ENCODE measurements at places on chromosomes 5 and 9.
A peak's percentile ranks its signal among the peaks of the same experiment; 100 is the strongest.

GRCh38 chr9:110975278-110975677 is 63.0 kb downstream of the LPAR1 start:
- DNase-seq: no peak

DNA sequence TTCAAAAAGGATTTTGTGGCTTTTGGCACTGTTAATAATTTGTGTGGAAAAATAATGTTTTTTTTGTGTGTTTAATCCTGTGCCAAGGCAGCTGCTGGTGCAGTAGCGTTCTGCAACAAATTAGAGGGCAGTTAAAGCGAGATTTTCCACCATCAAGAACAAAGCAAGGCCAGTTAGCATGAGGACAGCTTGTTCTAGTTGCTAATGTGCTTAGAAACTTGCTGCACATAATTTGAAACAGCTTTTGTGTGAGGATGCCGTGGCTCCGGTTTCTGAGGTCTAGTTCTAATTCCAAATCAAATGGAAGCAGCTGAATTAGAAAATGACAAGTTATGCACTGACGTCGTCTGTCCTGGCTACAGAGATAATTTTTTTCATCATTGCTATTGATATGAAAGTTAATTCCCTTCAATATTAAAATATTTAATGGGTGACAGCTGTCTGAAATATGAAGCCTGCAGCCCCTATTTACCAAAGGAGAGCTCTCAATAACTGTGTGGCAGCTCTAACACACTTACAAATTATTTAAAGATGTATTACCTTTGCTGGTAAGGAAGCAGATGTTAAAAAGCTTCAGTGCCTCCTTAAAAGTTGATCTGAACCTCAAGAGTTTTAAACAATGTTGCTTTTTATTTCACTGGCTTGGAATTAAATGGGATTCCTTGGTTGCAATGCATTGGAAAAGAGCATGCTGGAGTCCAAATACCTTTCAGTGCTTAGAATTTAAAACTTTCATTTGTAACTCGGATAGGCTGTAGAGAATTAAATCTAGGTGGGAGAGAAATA is 128.6 kb downstream of the SPATA31D1 start:
- no peak for DNase-seq

- DNase-seq: no peak
Measured at GRCh38 chr5:74938250-74938933, 72.2 kb upstream of the FAM169A start.

- DNase-seq: no peak
Measured at GRCh38 chr5:143447983-143448382, 44.5 kb upstream of the NR3C1 start.

- DNase-seq: no peak
Measured at GRCh38 chr5:107401470-107402122, 269.1 kb downstream of the EFNA5 start.

DNA sequence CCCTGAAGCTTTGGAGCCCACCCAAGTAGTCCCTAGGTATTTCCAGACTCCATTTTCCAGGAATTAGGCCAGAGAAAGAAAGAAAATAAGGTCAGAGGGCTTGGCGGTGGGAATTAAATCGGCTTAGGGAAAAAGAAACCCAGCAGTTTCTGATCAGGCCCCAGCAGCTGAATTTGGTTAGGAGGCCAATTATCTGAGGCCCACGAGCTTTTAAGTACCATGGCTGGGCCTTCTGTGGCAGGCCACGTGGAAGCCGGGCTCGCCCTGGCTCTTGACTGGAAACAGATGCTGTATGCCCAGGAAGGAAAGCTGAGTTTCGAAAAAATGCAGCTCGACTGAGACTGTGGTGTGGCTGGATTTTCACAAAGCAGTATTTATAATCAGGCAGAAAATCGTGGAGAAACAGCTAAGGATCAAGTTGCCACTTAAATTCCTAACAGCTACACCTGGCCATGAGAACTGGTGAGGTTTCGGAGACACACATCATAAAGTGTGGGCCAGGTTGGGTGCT is 75.1 kb upstream of the PANK3 start:
- no peak for DNase-seq

DNA sequence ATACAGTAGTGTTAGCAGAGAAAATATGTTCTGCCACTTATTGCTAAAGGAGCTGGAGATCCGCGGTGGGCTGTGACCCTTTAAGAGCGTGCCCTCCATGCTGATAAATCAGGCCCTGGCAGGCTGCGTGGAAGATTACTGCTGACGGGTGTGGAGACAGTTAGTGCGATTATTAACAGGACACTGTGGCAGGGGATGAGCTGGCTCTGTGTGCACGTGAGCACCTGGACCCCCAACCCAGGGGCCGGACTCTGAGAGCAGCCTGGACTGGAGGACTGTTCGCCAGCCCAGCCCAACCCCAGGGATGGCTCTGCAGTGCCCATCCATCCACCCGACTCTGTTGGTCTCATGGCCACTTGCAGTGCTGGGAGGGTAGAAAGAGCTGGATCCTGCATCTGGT is 162.0 kb downstream of the MELK start:
- DNase-seq: no peak

DNA sequence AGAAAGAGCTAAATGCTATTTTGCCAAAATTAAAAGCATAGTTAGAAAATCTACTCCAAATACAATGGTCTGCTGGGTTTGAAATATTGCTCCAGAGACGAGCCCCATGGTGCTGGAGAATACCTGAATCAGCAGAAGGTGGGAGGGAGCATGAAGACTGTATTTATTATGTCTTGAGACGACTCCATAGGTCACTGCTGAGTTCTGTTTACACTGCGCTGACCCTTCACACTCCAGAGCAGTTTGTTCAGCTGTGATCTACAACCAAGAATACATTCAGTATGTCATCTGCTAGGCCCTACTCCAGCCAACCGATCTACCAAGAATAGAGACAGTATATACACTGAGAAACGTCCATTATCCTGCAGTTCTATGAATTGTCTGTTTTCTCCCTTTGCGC is 150.5 kb downstream of the TLE1 start:
- no peak for DNase-seq

DNA sequence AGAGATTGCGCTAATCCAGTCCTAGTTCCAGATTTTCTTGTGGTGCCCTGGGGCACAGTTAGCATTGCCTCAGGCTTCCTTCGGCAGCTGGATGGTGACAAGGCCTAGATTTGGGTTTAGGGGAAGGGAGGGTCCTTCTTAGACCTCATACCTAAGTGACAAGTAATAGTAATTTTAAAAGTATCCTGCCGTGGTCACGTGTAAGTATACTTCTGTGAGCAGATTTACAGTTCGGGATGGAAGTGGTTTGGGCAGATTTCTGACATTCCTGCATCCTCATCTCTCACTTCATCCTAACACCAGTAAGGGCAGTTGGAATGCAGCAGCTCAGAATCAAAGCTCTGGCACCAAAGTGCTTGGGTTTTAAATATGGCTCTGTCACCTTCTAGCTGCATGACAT is 71.6 kb downstream of the LRRC70 start:
- DNase-seq: no peak

GRCh38 chr9:131868766-131869165 is 128.9 kb upstream of the RAPGEF1 start:
- DNase-seq: no peak

GRCh38 chr5:119078071-119078846 is 7.4 kb downstream of the DMXL1 start:
- DNase-seq: no peak

GRCh38 chr5:65047948-65048690 is 279.4 kb downstream of the CWC27 start:
- peak; percentile 68 for DNase-seq

DNA sequence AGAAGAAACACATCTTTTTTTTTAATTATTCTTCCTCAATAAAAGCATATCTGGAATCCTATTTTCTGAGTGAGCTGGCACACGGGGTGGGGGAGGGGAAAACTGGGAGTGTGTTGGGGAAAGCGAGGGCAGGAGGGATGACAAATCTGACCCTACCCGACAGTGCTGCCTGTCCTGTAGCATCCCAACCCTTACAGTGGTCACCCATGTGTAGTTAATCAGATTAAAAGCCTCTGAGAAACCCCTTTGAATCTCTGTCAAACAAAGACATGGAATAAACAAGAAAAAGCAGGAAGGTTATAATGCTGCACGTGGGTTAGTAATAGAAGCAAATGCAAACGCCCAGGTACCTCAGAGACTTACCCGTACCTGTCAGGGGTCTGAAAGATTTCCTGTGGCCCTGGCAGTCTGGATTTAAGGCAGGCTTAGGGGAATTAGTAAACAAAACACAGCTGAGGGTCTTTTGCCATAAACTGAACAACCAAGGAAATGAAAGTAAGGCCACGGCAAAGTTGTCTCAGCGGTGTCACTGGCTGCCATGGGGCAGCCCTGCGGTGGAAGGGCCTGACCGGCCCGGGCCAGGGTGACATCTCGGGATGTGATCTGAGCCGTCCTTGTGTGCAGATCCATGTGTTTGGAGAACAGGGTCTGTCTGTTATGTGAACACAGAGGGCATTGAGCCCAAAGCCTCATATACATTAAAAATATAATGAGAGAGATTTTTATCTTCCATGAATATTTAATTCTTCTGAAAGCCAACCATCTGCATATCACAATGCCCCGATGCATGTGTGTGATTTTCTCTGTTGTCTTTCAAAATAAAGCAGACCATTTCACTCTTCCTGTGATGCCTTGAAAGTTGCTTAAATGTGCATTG is 308.2 kb downstream of the ZNF608 start:
- DNase-seq: no peak

- DNase-seq: no peak
Measured at GRCh38 chr5:177276886-177277285, 26.6 kb downstream of the RAB24 start.

DNA sequence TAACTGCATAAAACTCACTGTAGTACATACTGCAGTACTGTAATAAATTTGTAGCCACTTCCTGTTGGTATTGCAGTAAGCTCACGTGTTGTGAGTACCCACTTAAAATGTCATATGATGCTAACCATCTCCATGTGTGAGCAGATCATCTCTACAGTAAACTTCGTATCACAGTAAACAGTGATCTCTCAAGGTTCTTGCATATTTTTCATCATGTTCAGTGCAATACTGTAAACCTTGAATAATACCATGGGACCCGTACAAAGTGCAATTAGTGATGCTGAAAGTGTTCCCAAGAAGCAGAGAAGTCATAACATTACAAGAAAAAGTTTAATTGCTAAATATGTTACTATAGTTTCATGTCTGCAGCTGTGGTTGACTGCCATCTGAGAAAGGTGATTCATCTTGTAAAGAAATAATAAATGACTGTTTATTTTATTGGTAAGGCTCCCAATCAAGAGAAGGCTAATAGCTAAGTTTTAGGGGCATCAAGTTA is 253.8 kb upstream of the POU5F2 start:
- DNase-seq: peak; percentile 23

DNA sequence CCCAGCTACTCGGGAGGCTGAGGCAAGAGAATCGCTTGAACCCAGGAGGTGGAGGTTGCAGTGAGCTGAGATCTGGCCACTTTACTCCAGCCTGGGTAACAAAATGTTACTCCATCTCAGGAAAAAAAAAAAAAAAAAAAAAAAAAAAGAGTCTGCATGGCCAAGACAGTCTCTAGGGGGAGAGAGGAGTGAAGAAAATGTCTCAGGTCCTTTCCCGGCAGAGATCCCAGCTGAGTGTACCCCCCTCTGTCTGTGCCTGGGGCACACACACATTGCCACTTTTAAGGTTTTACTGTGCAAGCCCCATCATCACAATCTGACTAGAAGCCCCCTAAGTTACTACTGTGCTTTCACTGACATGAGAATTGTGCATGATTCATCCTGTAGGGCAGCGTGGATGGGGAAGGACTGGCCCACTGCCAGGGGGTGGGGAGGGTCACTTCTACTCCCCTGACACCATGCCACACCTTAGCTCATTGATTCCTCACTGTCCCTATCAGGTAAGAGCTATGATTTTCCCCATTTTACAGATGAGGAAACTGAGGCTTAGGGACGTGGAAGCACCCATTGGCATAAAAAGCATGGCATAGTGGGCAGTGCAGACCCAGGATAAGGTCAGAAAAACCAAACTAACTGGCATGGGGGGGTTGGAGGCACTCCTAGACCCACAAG is 102.3 kb upstream of the LARP1 start:
- DNase-seq: no peak

DNA sequence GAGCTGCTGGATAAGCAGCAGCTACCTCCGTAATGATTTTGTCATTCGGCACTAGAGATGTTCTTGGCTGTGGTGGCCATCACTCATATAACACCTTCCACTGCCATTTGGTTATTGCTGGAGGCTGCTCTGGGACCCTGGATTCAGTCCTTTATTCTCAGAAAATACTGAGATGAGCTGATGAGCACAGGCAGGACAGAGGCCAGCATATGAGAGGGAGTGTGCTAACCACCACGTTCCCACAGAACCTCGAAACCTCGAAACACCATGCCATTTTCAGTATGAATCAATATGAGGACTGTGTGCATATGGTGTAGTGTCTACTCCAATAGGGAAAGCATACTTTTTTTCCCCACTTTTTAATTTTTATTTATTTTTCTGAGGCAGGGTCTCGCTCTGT is 56.6 kb downstream of the ADAM19 start:
- DNase-seq: no peak

DNA sequence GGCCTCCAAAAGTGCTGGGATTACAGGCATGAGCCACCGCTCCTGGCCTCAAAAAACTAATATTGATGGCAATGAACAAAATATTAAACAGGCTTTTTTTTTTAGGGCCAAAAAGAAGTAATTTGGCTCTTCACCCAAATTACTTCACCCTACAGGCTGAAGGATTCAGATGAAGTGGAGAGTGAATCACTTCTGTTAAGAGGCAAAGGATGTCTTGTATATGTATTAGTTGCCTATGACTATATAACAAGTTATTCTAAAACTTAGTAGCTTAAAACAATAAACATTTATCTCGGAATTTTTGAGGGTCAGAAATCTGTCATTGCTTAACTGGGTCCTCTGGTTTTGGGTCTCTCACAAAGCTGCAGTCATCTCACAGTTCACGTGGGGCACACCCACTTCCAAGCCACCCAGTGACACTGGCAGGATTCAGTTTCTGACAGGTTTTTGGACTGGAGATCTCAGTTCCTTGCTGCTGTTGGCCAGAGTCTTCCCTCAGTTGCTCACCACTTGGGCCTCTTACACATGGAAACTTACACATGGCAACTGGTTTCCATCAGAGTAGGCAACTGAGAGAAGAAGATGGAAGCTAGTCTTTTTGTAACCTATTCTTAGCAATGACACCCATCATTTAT is 66.7 kb downstream of the IQGAP2 start:
- no peak for DNase-seq

- DNase-seq: no peak
Measured at GRCh38 chr5:6565492-6565891, 67.4 kb downstream of the NSUN2 start.

DNA sequence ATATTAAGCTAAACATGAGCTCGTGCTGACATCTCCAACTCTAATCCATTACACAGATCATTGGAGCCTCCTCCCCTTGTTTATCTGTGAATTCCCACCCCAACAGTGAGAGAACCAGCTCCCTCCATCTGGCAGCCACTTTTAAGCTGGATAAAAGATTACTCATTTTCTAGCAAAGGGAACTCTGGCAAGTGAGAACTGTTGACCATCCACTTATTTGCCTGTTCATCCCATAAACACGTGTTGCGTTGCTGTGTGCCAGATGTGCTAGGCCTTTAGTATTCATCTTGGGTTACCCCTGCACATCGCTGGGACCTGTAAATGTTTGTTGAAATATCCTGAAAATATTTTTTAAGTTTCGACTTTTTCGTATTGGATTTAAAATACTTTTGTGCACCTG is 2.4 kb upstream of the TOR1A start:
- DNase-seq: no peak

GRCh38 chr9:102497709-102498108 is 497.4 kb upstream of the CYLC2 start:
- DNase-seq: no peak

Data from GM06990 (cell line).